NCI-H1436 treated with DMSO at 0.1 percent for 48 hours (cell line): ENCODE measurements at places on chromosomes 2 and 18.

GRCh38 chr2:24456599-24457556 is 34.2 kb upstream of the NCOA1 start:
- no peak for DNase-seq

- no peak for DNase-seq
Observed at GRCh38 chr18:50117863-50118262, 77.1 kb downstream of the MYO5B start.

DNA sequence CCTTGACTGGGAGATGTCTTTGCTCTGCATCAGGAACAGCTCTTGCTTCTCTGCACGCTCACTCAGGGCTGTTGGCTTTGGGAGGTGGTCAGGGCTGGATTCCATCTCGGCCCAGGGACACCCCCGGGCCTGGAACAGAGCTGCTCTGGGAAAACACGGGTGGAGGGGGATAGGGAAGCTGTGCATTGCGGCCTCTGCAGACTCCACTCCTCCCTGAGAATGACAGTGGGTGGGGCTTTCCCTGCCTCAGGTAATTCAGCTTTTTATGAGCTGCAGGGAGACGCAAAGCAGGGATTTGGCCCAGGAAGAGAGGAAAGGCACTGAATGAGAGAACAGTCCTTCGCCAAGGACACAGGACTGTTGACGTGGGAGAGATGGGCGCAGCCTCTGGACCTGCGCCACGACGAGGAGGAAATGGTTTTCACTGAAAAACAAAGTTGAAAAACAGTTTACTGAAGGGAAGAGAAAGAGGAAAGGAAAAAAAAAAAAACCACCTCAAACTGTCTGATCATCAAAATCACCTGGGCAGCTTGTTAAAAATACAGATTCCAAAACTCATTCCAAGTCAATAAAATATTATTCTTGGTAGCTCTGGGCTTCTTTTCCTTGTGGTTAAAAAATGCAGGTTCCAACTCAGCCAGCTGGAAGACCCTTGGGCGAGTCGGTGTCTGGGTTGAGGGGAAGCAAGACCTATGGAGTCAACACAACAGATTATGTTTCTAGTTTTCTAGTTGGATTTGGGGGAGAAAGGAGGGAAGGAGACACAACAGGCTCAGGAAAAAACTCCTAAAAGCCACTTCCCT is 194.0 kb downstream of the ZFP36L2 start:
- DNase-seq, result no peak

- DNase-seq, result no peak
Observed at GRCh38 chr2:156352911-156353310, 20.4 kb upstream of the NR4A2 start.

DNA sequence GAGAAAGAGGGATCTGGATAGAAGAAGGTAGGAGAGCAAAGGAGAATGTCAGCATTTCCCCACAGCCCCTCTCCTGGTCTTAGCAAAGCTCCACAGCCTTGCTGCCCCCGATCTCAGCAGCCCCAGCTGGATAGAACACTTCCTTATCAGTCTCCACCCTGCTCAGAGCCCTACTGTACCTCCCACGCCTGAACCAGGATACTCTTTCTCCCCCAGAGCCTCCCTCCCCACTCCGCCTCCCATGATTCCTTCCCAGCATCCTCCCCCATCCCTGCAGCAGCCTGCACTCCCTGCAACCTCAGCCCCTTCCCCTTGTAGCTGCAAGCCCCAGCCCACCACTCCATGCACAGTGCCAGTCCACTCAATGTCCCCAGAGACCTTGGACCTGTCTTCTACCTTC is 25.8 kb downstream of the PLB1 start:
- DNase-seq, result no peak
